ENCODE measurements at places on chromosomes 3 and 15.

- DNase-seq: no peak
These were observed 57.2 kb downstream of the PLD1 start for GRCh38 chr3:171753025-171753472.

GRCh38 chr3:158725348-158726011, 6.8 kb downstream of the RARRES1 start:
- no peak for DNase-seq

DNA sequence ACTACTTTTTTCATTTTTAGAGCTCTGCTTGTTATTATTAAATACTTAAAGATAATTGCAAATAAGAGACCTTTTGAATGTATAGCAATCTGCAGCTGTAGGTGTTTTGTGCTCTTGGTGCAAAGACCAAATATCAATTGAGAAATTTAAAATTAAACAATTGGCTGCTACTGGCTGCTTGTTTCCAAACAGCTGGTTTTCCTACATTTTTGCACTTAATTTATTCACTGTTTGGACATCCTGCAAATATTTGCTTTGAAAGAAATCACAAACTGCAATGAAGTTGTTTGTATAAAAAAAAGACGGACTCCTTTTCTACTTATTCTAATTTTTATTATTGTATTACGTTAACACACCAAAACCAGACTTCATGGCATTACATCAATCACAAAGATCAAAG, 35.6 kb downstream of the MED12L start:
- no peak for DNase-seq

GRCh38 chr3:192449036-192449435, 278.3 kb downstream of the FGF12 start:
- DNase-seq: no peak

DNA sequence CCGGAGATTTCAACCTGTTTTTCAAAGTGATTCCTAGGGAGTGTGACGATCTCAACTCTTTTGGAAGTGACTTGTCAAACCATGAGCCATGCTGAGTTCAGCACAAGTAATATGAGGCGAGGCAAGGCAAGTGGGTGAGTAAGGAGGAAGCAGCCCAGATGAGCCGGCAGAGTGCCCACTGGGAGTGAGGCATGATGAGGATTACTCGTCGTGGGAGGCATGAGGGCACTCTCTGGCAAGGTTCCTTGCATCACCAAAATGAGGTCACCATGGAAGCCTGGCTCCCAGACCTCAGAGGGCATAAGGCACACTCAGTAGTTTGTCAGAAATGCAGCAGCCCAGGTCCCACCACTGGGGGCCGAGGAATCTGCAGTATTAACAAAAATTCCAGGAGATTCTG, 636.1 kb downstream of the MAGI1 start:
- no peak for DNase-seq

GRCh38 chr15:82304778-82305090, 42.1 kb downstream of the SAXO2 start:
- no peak for DNase-seq

DNA sequence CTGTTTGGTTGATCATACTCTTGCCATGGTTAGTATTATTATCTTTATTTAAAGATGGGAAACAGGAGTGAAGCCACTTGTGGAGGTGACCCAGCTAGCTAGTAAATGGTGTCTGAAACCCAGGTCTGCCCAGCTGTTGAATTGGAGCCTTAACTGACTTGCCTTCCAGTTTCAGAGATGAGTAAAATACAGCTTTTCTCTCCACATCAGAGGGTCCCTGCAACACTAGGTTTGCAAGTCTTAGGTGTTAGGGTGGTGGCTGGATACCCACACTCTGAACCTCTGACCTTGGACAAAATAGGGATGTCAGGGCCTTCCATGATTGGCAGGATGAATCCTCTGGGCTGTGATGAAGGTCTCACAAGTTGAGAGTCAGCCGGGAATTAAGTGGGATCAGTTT, 4.1 kb downstream of the FLNB start:
- no peak for DNase-seq

DNA sequence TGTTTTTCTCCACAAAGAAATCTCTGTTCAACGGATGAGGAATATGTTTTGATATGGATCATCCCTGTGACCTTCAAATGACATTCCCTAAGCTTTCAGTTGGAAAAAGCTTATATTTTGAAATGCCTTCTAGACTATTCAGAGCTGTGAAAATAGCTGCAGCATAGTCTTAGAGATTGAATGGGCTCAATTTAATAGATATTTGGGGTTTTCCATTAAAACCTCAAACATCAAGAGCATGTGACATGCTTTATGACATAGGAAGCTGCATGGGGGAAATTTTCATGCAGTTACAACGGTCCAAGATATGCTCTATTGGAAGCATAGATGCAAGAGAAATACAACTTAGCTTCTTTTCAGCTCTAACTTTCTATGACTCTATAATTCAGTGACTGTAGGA, 102.8 kb downstream of the LSAMP start:
- no peak for DNase-seq

- no peak for DNase-seq
These were observed 6.8 kb downstream of the RBM5 start for GRCh38 chr3:50095352-50095998.

- DNase-seq: peak; percentile 52
These were observed 453 bp downstream of the ZDHHC23 start for GRCh38 chr3:113948015-113948917.

DNA sequence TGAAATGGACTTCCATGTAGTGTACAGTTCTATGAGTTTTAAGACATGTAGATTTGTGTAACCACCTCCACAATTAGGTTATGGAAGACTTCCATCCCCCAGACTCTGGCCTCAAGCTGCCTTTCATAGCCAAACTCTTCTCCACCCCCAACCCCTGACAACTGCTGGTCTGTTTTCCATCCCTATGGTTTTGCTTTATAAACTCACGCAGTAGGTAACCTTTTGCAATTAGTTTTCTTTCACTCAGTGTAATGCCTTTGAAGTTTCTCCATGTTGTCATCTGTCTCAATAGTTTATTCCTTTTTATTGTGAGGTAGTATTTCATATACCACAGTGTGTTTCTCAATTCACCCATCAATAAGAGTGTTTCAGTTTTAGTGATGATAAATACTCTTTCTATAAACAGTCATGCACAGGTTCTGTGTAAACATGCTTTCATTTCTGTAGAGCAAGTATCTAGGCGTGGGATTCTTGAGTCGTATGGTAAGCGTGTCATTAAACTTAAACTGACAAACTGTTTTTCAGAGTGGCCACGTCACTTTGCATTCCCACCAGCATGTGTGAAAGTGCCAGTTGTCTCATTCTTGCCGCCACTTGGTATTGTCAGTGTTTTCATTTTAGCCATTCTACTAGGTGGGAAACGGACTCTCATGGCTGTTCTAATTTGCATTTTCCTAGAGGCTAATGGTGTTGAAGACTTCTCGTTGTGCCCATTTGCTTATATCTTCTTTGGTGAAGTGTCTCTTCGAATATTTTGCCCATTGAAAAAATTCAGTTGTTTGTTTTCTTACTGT, 47.3 kb upstream of the ALDH1A3 start:
- no peak for DNase-seq

DNA sequence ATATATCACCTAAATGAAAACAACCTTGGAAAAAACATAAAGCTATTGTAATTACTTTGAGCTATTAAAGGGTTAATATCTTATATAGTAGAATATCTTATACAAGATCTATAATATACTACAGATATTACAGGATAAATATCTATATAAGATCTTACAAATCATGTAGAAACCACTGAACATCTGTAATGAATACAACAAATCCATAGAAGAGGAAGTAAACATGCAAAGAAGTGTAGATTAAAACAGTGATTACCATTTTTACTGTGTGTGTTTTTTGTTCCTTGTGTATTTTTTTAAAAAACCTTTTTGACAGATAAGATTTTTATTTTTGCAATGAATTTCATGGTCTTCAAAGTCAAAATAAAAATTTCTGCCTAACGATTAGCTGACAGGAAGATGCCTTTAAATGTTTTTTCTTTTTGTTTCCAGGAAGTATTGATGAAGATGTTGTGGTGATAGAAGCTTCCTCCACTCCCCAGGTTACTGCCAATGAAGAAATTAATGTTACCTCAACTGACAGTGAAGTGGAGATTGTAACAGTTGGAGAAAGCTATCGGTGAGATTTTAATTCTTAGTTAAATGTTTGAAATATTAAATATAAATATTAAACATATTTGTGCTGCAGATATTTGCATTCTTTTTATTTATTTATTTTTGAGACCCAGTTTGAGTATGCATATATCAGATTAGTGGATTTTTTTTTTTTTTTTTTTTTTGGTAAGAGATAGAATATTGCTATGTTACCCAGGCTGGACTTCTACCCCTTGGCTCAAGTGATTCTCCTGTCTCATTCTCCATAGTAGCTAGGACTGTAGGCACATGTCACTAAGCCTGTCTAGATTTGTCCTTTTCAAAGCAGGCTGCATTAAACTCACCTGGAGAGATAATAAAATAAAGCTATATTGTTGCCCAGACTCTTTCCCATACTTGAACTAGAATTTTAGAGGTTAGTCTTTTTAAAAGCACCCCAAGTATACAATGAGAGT, 52.8 kb upstream of the CCNB2 start:
- no peak for DNase-seq

DNA sequence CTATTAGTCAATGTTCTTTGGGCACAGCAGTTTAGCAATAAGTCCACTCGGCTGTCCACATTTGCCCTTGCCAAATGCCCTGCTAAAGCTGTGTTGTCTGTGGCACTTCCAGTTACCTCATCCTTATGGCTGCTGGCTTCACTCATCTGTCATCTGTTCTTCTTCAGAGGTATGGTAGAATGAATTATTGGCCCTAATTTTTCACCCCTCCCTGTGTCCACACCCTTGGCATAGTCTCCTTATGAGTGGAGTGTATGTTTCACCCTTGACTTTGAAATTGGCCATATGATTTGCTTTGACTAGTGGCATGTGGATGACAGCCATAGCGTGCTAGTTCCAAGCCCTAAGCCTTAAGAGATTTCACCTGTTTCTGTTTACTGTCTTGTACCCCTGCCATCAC, 72.1 kb upstream of the EPHB1 start:
- no peak for DNase-seq

DNA sequence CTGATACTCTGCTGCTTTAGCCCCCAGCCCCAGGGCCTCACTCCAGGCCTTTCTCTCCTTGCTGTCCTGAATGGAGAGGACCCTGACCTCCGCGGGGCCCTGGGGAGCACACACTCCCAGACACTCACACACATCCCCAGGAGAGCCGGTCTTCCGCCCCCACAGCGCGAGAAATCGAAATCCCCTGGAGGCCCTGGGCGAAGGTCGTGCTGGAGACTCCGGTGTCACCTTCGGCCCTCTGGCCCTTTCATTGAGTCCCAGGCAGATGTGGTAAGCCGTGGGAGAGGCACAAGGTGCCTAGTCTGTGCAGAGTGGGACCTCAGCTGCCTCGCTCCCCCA, 848 bp upstream of the GOLGA8B start:
- no peak for DNase-seq

GRCh38 chr15:41331833-41332193, 578 bp downstream of the OIP5 start:
- no peak for DNase-seq

- DNase-seq: peak; percentile 40
These were observed 76.3 kb upstream of the ARHGEF3 start for GRCh38 chr3:56878074-56878473.

DNA sequence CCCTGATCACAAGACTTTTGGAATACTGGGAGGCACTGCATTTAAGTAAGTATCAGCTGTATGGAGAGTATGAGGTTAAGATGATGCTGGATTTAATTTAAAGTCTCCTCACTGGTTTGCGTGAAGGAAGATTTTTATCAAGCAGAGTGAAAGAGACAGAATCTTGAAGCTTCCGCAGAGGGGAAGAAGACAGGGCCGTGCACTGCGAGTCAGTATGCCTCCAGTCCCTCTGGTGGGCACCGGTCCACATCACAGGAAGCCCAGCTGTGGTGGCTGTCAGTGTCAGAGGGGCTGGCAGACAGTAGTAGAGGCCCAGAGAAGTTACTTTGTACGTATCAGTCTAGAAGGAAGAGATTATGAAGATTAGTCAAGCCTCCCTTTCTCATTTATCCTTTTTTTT, 379.0 kb upstream of the TPRG1 start:
- DNase-seq: no peak

DNA sequence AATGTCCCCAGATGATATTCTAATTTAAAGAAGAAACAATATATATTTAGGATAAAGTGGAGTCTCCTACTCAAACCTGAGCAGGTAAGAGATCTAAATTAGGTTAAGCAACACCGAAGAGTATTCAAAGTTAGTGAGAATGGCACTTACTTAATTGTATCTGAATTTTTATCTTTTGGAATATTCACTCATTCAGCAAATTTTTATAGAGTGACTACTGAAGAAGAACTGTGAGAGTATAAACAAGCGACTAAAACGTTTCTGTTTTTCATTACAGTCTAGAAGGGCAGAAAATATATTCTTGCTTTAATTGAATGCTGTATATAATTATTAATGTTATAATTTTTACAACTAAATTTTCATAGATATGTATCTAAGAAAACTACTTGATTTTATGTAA, 567.7 kb upstream of the TBL1XR1 start:
- DNase-seq: no peak

- DNase-seq: no peak
These were observed 76.1 kb downstream of the LDHAL6B start for GRCh38 chr15:59282515-59283337.

DNA sequence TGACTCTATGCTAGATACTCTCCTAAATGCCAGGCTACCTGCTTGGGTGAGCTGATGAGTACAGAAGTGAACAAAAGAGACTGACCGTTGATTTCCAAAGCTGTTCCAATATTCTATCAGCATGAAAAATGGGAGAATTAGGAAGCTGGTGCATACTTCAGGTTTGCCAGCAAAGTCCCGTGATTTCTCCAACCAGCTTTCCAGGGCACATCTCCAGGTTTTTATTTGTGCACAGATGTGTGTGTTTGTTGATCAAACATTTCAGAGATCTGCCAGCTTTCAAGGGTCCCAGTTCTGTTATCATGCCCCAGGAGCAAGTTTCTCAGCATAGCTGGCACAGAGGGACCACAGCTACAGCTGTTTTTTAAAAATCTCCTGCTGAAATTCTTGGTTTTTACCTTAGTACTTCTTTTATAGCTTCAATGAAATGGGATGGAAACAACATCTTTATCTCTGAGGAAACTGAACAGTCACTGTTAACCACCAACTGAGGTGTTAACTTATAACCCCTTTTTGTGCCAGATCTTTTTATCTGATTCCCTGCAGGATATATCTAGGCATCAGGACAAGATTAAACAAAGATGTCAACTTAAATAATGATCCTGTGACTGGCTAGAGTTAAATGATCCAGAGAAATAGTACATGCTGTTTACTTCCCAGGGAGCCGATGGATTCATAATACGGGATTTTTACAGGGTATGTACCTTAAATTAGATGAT, 380.8 kb downstream of the GRM7 start:
- DNase-seq: no peak

DNA sequence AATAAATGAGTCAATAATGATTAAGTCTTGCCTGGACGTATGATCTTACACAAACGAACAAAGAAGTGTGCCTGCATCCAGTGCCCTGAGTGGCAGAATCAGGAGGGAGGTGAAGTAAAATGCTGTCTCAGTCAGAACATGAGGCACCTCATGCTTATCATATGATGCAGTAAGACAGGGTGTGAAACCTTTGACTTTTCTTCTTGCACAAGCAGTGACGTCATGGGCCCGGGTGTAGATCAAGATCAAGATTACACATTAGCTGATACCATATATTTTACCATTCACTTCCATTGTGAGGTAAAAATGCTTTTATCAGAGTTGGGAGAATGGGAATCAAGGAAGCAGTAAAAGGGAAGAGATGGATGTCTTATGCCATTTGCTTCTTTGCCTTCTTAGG, 291.6 kb upstream of the PLSCR5 start:
- no peak for DNase-seq

- DNase-seq: no peak
These were observed 52.9 kb downstream of the WDR76 start for GRCh38 chr15:43879386-43880355.

Data from activated T-cell treated with anti-CD3 and anti-CD28 coated beads, Interleukin-2, amount 50 U/mL, for 1 hour (primary cell).